ENCODE measurements at places on chromosomes 13 and 19.

DNA sequence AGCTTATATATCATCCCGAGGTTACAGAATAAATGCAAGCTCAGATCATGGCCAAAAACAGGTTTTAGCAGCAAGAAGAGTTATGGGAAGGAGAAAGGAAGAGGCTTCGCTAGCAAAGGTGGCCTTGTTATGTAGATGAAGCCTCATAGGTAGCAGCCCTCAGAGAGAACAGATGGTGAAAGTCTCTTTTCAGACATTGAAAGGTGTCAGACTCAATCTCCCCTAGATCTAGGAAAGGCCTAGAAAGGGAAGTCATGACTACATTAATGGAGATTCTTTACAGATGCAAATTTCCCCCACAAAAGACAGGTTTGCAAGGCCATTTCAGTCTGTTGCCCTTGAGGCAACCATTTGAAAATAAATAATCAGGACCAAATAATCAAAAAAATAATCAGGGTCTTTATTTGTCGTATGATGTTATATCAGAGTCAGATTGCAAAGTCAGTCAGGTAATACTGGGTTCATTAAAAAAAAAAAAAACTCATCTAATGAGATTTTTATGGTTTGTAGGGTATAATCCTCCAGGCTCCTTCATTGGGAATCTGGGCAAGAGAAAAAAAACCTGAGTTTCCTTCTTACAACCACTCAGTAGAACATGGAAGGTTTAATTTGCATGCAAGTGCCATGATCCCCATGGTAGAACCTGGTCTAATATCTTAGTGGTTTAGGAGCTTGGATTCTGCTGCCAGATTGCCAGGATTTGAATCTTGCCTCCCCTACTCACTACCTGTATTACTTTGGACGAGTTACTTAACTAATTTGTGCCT, 50.8 kb upstream of the HTR2A start:
- no peak for DNase-seq

DNA sequence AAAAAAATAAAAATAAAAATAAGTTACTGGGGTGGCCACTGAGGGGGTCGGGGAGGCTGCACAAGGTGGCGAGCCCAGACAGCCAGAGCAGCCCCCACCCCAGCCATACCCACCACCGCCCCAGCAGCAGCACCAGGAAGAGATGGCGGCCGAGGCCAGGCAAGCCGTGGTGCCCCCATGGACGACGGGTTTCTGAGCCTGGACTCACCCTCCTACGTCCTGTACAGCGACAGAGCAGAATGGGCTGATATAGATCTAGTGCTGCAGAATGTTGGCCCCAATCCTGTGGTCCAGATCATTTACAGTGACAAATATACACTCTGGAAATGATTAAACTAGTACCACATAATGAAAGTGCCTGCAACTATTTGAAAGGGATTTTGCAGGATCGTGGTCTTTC, 71.6 kb upstream of the ZDHHC20 start:
- DNase-seq, result no peak

DNA sequence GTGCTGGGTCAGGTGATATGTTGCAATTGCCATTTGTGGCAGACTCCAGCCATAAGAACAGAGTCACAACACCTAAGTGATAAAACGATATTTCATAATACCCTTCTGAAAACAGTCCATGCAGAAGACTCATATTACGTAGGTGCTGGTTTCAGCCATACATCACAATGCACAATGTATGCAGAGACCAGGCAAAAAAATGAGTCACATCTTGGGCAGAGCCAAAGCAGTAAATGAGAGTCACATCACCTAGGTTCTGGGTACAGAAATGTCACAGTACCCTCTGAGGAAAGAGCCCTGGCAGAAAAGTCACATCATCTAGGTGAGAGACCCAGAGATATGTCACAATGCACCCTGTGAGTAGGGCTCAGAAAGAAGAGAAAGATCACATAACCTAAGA, 125.2 kb upstream of the ZNF91 start:
- no peak for DNase-seq

- no peak for DNase-seq
These were observed 16.2 kb downstream of the LMTK3 start for GRCh38 chr19:48495396-48495795.

DNA sequence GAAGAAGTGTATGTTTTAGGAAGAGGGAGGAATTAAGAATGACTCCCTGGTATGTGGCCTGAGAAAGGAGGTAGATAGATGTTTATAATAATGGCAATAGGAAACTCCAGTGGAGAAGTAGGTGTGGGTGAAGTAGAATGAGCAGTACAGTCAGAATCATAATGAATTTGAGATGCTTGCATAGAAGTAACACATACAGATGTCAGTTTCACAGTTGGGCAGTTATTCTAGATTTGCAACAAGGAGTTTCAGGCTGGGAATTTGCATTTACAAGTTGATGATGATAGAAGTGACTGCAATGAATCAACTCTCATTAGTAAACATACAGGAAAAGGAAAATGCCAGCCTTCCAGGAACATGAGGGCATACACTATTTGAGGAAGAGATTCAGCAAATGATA, 149.0 kb downstream of the SLITRK1 start:
- DNase-seq, result no peak

GRCh38 chr19:41913538-41914423, 14.5 kb downstream of the ERFL start:
- DNase-seq, result no peak

- DNase-seq, result no peak
These were observed 18.3 kb downstream of the SIAH3 start for GRCh38 chr13:45833242-45833641.

- DNase-seq, result peak; percentile 78
These were observed 19.8 kb downstream of the TMEM272 start for GRCh38 chr13:51825165-51825592.

DNA sequence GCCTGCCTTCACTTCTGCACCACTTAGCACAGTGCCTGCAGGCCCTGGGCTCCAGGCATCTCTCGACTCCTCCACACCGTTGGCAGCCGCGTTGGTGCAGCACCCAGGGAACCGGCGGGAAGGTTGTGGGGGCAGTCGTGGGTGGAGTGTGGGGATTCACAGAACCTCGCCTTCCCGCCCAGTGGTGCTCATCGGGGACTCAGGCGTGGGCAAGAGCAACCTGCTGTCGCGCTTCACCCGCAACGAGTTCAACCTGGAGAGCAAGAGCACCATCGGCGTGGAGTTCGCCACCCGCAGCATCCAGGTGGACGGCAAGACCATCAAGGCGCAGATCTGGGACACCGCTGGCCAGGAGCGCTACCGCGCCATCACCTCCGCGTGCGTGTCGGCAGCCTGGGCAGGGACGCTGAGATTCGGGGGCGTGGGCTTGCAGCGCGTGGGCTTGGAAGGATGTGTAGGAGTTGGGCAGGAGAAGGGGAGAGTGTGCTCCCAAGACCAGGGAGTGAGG, 9.6 kb downstream of the RAB11B start:
- no peak for DNase-seq

DNA sequence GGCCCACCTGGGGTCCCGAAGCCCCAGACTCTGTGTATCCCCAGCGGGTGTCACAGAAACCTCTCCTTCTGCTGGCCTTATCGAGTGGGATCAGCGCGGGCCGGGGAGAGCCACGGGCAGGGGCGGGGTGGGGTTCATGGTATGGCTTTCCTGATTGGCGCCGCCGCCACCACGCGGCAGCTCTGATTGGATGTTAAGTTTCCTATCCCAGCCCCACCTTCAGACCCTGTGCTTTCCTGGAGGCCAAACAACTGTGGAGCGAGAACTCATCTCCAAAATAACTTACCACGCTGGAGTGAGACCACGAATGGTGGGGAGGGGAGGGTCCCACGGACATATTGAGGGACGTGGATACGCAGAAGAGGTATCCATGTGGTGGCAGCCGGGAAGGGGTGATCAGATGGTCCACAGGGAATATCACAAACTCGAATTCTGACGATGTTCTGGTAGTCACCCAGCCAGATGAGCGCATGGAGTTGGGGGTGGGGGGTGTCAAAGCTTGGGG, 1.0 kb upstream of the ICAM5 start:
- DNase-seq, result no peak

DNA sequence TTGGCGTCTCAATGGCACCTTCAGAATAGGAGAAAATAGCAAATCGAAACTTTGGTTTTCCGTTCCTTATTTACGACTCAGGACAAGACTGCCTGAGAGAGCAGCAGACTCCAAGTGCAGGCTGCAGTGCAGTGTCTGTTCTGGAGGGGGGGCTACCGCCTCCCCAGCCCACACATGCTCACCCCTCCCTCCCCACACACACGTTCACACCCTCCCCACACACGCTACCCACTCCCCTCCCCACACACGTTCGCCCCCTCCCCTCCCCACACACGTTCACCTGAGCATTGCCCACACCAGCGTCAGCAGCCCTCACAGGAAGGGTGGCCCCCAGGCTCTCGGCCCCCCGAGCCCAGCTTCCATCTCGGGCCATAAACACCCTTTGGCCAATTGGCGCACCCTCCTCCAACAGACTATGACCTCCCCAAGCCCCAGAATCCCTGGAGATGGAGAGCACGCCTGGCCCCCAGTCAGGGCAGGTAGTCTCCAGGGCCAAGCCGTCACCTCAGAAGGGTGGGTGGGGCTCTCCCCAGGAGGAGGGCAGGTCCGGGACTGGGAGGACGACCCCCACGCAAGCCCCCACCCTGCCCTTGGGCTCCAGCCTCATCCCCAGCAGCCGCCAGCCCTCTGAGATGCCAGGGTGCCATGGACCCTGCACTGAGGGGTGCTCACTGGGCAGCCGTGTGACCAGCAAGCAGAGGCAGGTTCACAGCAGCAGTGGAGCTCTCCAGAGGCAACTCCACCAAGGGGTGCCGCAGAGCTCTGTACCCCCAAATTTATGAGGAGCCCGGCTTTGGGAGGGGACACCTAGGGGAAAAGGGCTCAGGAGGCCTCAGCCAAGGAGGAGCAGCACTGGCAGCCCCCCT, 27.5 kb downstream of the RASA3 start:
- no peak for DNase-seq

DNA sequence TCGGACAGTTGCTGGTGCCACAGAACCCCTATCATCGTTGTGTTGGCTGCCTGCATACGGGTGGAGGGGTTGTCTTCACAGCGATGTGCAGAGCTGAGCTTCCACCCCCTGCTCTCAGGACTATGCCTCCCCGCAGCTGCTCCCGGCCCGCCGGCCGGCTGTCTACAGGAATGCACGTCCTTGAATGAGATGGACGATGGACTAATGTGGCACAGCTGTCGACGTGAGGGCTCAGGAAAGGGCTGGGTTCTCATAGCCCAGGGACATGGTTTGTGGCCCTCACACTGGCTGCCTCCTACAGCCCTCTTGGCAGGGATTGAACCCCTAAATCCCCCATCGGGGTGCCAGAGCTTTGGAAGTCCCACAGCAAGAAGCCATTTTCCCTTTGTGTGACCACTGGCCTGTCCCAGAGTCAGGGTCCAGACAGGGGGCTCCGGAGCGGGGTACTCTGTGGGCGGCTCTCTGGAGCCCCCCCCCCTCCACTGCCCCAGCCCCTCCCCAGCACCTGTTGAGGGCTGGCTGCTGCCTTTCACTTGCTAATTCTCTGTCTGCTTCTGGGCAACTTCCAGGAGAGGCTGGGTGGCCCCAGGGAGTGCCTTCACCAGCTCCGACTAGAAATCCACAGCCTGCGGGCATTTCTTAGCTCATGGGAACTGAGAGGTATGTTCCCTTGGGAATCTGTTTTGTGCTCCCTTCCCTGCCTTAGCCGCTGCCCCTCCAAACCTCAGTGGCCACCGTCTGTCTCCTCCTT, 40.2 kb downstream of the TSSK6 start:
- no peak for DNase-seq

GRCh38 chr13:58329746-58330145, 698.2 kb downstream of the PCDH17 start:
- DNase-seq, result no peak

GRCh38 chr13:75620020-75620419, 16.1 kb upstream of the LMO7 start:
- no peak for DNase-seq
